Amniotic stem cell (primary cell): ENCODE measurements at places on chromosomes 1 and 21.

DNA sequence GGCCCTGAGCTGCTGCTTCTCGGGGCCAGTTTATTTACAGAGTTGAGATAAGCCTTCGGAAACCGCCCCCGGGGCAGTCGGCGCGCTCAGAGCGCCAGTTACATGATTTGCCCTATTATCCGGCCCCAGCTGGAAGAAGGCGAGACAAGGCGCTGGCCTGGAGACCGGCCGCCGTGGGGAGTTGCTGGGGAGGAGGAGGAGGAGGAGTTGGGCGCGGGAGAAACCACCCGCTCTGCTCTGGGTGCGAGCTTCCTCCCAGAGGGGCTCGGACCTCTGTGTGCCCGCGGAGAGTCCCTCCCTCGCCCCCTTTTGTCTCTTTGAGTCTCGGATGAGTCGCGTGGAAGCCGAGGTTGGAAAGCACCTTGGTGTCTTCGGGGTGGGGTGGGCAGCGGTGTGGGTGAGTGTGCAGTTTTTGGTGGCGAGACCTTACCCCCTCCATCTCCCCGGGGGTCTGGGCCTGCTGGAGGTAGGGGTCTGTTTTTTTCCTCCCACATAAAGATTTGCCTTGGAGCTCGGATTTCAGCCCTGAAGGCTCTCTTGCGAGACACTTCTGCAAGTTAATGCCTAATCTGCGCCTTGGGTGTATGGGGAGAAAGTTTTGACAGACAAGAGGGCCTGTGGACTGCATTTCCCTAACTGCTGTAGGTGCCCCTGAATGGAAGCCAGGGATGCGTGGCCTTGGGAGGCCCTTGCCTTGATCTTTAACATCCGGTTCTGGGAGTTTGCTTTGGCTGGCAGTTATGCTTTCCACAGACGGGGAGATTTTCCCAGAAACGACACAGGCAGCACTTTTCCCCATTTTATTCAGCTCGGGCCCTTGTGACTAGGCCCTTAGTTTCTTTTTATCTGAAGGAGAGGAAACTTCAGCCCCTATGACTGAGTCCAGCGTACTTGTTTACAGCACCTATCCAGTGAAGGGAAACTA is 80.0 kb downstream of the NDUFS5 start:
- DNase-seq = no peak

- no peak for DNase-seq
Measured at GRCh38 chr1:187842406-187843165, 1013.8 kb downstream of the PLA2G4A start.

DNA sequence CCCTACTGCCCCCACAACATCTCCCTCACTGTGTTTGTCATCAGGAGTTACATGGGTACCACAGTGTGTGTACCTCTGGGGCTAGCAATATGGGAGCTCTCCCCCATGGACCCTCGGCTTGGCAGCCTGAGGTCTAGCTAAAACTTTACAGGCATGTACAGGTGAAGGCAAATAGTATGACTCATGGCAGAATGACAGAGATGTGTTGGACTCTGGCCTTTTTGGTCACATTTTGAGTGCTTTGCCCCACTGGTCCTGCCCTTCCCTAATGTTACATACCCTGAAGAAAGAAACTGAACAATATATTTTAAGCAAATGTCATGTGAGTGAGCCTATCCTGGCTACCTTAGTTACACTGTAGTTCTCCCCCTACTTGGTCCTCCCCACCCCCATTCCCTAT is 124.0 kb downstream of the NGF start:
- no peak for DNase-seq

- no peak for DNase-seq
Measured at GRCh38 chr1:205933671-205934618, 9.3 kb downstream of the SLC26A9 start.

- DNase-seq = no peak
Measured at GRCh38 chr1:7301664-7301981, 469.5 kb upstream of the VAMP3 start.

DNA sequence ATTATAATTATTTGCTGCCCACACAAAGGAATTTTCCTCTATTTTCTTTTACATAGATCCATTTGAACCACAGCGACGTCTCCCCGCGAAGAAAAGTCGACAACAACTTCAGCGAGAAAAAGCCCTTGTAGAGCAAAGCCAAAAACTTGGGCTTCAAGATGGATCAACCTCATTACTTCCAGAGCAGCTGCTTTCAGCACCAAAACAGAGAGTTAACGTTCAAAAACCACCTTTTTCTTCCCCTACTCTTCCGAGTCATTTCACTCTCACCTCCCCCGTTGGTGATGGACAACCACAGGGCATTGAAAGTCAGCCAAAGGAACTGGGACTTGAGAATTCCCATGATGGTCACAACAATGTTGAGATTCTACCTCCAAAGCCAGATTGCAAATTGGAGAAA is 7.2 kb downstream of the GORAB start:
- DNase-seq = no peak

- no peak for DNase-seq
Measured at GRCh38 chr1:61404597-61405376, 320.2 kb downstream of the TM2D1 start.

DNA sequence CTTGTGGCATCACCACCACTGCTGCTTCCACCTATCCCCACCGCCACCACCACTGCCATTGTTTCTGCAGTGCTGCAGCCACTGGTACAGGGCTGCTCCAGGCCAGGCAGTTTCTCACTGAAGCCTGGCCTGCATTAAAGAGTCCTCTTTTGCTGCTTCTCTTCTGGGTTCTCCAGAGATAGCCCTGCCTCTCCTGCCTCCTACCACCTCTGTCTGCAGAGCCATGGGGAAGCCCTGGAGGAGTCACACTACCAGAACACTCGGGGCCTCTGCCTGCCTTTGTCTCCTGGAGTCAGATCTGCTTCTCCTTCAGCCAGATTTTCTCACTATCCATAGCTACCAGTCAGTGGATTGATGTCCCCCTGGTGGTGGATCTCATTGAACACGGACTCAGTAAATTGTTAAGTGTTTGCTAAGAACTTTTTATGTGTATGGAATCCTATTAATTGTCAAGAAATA is 37.7 kb upstream of the DDAH1 start:
- DNase-seq = no peak

- no peak for DNase-seq
Measured at GRCh38 chr21:15233611-15234010, 168.8 kb upstream of the NRIP1 start.

- DNase-seq = no peak
Measured at GRCh38 chr1:52554756-52555155, 1.9 kb upstream of the TUT4 start.

DNA sequence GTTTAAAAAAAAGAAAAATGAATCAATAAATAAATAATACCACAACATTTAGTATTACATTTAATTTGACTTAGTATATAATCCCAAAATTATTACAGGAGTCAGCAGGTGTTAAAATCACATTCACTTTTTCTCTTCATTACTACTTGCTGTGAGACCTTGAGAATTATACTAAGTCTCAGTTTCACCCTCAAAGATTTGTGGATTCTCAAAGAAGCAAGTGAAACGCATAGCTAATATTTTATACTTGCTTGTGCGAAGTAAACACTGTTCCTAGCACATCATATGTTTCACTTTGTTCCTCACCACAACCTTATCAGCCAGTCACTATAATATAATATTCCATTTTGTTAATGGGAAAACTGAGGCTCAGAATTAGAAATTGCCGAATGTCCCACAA is 4.0 kb downstream of the CLCA1 start:
- no peak for DNase-seq

GRCh38 chr1:224317383-224318045 is 12.5 kb downstream of the NVL start:
- DNase-seq = no peak

DNA sequence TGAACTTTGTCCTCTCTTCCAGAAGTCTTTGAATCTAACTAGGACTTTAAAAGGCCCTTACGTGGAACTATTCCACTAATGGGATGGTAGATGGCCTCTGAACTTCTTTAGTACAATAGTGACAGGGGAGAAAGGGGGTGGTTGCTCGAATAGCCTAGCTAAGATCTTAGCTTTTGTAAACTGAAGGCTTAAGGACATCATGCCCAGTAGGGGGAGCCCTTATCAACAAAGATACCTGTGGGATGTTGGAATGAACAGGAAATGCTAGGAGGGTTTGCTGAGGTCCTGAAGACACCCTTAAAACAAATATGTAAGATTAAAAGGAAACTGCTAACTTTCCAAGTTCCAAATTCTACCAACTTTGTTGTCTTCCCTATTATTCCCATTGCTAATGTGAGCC is 33.2 kb downstream of the NHLH2 start:
- peak; percentile 55 for DNase-seq

DNA sequence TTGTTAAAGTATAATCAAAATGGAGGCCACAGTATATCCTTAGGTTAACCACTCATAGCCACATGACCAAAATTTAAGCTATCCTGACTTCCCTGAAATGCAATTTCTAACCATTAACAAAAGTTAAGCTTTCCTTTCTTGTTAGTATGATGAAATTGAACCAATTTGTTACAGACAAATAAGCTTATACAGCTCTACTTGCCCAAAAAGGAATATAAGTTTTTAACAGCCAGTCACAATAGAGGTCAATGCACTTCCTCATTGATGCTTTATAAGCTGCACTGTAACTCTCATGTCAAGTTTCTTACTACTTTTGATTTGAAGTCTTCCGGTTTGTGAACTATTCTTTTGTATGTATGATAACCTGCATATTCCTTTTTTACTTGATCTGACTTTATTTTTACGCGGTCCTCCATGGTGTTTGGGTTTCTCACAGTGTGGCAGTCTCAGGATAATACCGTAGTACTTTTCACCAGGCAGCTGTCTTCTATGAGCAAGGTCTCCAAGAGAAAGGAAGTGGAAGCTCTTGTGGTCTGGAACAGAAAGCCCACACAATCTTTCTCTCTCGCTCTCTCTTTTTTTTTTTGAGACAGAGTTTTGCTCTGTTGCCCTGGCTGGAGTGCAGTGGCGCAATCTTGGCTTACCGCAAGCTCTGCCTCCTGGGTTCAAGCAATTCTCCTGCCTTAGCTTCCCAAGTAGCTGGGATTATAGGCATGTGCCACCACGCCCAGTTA is 331.6 kb downstream of the SRGAP2C start:
- DNase-seq = no peak

- DNase-seq = no peak
Measured at GRCh38 chr1:55634516-55634915, 419.4 kb upstream of the USP24 start.

- DNase-seq = no peak
Measured at GRCh38 chr1:189623336-189623735, 854.3 kb downstream of the BRINP3 start.

GRCh38 chr1:8281843-8282509 is 35.9 kb upstream of the SLC45A1 start:
- no peak for DNase-seq

- no peak for DNase-seq
Measured at GRCh38 chr1:154520333-154520732, 18.1 kb upstream of the SHE start.

GRCh38 chr1:44108241-44108640 is 10.4 kb upstream of the KLF17 start:
- no peak for DNase-seq

DNA sequence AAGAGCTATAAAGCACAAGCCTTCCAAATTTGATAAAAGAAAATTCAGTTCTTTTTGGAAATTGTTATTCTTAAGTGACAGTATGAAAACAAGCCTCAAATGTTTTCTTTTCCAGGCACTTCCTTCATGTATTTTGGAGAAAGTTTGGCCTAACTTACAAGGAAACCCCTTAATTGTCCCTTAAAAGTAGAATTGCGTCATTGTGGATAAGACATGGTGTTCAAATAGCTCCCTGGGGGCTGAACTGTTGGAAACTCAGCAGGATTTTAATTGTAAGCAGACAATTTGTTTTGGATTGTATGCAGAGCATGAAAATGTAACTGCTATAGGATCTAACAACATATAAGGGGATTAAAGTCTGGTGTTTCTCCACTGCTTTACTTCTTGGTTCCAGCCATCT is 35.4 kb upstream of the FGGY start:
- DNase-seq = no peak

- peak; percentile 2 for DNase-seq
Measured at GRCh38 chr1:78687914-78688313, 38.3 kb downstream of the IFI44 start.

DNA sequence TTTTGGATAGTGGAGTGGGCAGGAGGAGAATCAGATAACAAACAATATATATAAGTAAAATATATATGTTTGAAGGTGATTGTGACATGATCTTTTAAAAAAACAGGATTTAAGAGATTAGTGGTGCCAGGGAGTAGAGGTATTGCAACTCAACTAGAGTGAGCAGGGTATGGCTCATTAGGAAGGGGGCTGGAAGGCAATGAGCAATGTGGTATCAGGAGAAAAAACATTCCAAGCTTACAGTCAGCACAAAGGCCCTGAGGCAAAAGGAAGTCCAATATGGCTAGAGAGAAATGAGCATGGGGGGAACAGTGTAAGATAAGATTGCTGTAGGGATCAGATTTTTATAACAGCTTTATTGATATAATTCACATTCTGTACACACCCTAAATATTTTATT is 5.3 kb upstream of the GADD45A start:
- DNase-seq = no peak

DNA sequence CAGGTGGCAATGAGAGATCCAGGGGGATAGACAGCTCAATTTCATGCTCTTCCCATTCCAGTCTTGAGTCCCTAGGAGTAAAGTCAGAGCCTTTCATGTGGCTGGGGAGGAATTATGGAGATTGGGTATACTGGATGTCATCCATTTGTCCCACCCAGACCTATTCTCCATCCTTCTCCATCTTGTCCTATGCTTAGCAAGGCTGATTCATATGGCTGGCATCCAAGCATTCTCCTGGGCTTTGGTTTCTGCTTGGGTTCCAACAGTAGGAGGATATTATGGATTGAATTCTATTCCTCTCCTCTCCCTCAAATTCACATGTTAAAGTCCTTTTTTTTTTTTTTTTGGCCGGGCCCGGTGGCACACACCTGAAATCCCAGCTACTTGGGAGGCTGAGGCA is 3.8 kb upstream of the CDC20 start:
- DNase-seq = no peak

- DNase-seq = no peak
Measured at GRCh38 chr1:197725044-197725443, 50.2 kb downstream of the DENND1B start.

DNA sequence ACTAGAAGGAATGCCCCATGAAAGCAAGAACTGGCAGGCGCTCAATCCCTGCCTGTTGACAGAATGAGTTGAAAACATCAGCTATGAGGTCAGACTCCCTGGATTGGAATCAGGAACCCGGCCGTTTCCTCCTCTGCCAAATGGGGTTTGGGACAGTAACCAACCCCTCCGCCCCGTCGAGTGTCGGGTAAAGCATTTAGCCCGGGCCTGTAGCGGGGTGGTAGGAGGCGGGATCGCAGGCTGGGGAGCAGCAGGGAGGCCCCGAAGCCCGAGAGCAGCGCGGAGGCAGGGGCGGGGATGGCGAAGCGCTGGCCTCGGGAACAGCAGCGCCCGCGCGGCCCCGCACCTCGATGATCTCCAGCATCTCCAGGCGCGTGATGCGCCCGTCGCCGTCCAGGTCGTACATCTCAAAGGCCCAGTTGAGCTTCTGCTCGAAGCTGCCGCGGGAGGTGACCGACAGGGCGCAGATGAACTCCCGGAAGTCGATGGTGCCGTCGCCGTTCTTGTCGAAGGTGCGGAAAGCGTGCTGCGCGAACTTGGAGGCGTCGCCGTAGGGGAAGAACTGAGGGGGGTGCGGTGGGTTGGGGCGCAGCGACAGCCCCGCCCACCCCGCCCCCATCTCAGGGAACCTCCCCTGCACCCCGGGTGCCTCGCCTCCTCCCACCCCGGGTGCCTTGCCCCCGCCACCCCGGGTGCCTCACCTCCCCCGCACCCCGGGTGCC is 7.5 kb downstream of the HPCAL4 start:
- no peak for DNase-seq
